NCI-H460 (cell line): ENCODE measurements at places on chromosomes 11 and 22. TPM values are rescaled to one million over a fixed set of nuclear protein-coding genes. Genes with fewer than 3 reads are reported as not detected.

TCN2 gene
- total RNA-seq: 2.1 and 3.0 TPM in 2 replicates

MAPK8IP1 gene
- 0.35 and 0.52 TPM in 2 replicates for total RNA-seq

DNA sequence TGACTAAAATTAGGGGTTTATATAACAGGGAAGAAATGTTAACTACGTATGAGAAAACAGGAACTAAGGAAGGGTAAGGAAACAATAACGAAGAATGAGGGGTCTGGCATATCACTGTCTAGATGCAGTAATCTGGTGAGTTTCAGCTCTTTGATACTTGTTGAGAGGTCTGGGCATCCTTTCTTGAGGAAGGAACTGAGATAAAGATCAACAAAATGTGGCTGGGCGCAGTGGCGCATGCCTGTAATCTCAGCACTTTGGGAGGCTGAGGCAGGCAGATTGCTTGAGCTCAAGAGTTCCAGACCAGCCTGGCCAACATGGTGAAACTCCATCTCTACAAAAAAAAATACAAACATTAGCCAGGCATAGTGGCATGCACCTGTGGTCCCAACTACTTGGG is 2.7 kb downstream of the DCDC1 start:
- DNase-seq: no peak

DNA sequence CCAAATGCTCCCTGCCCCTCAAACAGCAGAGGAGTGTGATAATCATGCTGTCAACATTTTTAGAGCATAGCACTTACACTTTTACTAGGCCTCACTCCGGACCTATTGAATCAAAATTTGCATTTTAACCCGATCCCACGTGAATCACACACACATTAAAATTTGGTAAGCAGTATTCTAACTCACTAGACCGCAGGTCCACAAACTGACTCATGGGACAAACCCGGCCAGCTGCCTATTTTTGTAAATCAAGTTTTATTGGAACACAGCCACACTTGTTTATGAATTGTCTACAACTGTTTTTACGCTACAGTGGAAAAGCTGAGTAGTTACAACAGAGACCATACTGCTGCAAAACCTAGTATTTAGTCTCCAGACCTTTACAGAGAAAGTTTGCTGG is 43.3 kb downstream of the SNX19 start:
- DNase-seq: no peak

DNA sequence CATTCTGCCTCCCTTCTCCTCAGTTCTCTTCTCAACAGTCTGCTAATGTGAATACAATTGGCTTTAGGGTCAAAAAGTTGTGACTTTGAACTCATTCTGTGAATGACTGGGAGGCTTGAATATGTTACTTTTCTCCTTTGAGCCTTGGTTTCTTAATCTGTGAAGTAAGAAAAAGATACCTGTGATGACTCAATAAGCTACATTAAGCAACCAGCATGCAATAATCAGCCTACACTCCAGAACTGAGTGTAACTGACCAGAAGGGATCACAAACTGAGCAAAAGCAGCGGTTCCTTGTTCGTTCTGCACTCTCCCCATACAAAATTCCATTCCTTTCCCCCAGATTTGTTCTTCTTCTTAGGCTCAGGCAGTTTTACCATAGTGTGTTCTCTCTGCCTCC is 23.4 kb downstream of the ZNF202 start:
- no peak for DNase-seq

GRCh38 chr11:27694992-27695391 is 5.3 kb downstream of the BDNF start:
- DNase-seq: no peak

DNA sequence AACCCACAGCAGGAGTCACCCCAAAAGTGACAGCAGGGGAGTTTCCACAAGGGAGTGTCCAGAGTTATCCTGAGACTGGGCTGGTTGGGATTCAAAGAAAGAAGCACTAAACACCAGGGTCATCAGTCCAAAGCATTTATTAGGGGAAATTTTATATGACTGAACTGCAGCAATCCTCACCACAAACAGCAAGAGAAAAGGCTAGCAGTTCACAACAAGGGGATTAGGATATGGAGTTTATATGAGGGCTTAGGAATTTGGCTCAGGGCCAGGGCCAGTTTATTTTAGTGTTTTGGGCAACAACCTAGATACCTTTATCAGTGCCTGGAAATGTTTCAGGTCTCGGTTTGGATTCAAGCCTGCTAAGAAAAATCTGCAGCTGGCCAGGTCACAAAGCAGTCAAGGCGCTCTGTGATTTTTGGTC is 4.6 kb upstream of the TMEM126A start:
- DNase-seq: no peak
